Mammary epithelial cell (primary cell): ENCODE measurements at places on chromosomes 4 and X. TPM values are rescaled to one million over a fixed set of nuclear protein-coding genes. Genes with fewer than 3 reads are reported as not detected.

The PAGE1 gene
- not detected in 2 replicates for total RNA-seq

The PAGE2B gene
- not detected for total RNA-seq

The EDA gene
- 0.17 TPM for total RNA-seq

The ARMCX2 gene
- total RNA-seq = 26.0 and 26.9 TPM in 2 replicates

The ADAMTS3 gene
- 2.5 TPM for total RNA-seq

The XG gene
- total RNA-seq = 2.2 TPM

The RAB40AL gene
- 0.56 and 1.0 TPM in 2 replicates for total RNA-seq

The NKX1-1 gene
- not detected for total RNA-seq

The GPR143 gene
- not detected for total RNA-seq

The MTMR8 gene
- total RNA-seq = 2.3 TPM

The SPATA18 gene
- total RNA-seq = 32.0 TPM

The BANK1 gene
- 0.17 TPM for total RNA-seq

The PAGE5 gene
- not detected in 2 replicates for total RNA-seq

The MBNL3 gene
- 5.7 TPM for total RNA-seq
